ENCODE measurements at places on chromosomes 12 and 14.
A peak's percentile ranks its signal among the peaks of the same experiment; 100 is the strongest.

- DNase-seq, result no peak
Measured at GRCh38 chr14:77761205-77761931, 412 bp upstream of the SNW1 start.

GRCh38 chr12:67331828-67332227, 62.7 kb downstream of the CAND1 start:
- DNase-seq, result no peak

GRCh38 chr12:100229876-100230275, 29.3 kb downstream of the ACTR6 start:
- no peak for DNase-seq

DNA sequence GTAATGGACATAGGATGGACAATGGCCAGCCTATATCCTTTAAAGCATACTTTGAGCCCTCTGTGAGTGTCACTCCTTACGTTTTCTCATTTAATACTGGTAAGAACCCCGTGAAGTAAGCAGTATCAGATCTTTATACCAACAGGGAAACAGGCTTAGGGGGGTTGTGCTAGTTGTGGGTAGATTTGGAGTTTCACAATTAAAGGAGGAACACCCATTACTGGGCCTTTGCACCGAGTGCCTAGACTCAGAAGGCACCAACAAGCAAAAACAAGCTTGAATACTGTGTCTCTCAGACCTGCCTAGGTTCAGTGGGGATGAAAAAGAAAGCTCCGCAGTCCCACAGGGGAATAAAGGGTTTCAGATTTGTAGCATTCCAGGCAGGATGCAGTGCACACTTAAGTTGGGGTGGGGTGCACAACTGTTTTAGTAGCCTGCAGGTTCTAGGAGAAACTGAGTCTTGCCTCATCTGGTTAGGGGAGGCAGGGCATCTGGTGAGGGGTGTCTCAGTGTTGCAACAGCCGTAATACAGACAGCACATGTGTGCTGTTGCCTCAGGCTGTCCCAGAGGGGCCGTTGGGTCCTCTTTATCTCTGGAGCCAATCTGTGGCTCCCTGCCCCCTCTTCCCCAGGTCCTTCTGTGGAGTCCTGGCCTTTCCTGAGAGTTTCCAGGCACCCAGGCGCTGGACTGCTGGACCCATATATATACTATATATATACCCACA, 51.2 kb downstream of the IRAK3 start:
- no peak for DNase-seq

DNA sequence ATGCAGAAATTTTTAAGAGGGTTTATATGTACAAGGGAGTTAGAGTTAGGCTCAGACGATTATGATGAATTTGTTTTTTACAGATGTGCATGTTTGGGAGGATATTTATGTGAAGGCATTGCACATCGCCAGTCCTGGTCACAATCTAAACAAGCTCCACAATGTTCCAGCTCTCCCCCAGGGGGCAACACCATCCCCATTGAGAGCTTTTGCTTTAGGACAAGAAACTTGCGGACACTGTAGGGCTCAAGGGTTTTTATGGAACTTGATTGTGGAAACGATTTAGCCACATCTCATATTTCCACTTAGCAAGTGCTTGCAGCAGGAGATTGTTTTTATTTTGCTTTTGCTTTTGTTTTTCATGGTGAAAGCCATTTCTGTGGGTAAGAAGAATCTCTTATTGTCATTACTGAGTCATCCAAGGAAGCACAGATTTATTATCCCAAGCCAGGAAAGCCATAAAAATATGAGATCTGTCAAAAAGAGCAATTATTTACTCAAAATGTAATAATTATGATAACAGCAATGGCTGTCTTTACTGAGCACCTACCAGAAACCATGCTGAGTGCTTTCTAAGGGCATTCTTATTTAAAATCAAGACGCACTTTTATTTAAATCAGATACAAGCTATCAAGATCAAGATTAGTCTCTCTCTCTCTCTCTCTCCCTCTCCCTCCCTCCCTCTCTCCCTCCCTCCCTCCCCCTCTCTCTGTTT, 276.7 kb upstream of the SRRM4 start:
- no peak for DNase-seq

GRCh38 chr14:50875359-50876070, 3.7 kb downstream of the ABHD12B start:
- peak; percentile 61 for DNase-seq

DNA sequence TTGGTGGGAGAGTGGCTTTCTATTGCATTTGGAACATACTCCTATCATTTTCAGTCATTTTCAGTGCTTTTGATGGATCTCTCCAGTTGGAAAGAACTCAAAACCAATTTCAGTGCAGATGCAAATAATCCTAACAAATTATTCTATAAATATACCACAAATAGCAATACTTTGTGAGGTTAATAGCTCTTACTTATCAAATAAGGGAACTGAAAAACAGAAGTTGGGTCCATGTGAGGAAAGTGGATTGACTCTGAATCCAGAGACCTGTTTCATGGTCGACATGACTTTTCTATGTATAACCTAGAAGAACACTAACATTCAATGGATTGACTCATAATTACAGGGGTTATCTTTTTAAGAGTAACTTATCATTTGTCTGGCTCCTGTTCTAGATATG, 248.6 kb downstream of the EGLN3 start:
- no peak for DNase-seq

DNA sequence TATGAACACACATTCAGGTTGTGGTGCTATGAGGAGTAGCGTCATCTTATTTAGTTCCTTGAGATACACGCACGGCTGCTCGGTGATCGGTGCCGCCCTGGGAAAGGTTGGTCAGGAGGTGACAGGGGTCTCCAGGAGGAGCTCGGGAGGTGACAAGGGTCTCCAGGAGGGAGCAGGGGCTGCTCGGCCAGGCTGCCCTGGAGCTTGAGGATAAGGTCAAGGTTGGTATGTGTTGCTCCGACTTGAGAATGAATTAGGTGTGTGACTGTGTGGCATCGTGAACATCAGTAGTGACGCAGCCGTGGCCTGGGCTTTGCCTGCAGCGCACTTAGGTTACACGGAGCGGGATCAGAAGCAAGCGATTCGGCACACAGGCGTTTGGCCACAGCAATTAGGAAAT, 36.2 kb downstream of the CCDC92 start:
- DNase-seq, result no peak

GRCh38 chr12:21459474-21459873, 22.0 kb downstream of the PYROXD1 start:
- DNase-seq, result no peak

- DNase-seq, result no peak
Measured at GRCh38 chr12:102659200-102659911, 179.0 kb upstream of the IGF1 start.

GRCh38 chr12:50400104-50400637, 514 bp upstream of the LARP4 start:
- no peak for DNase-seq

GRCh38 chr12:116060764-116061163, 216.7 kb downstream of the MED13L start:
- DNase-seq, result peak; percentile 4

GRCh38 chr12:2616763-2617162, 178.0 kb upstream of the FKBP4 start:
- DNase-seq, result no peak

DNA sequence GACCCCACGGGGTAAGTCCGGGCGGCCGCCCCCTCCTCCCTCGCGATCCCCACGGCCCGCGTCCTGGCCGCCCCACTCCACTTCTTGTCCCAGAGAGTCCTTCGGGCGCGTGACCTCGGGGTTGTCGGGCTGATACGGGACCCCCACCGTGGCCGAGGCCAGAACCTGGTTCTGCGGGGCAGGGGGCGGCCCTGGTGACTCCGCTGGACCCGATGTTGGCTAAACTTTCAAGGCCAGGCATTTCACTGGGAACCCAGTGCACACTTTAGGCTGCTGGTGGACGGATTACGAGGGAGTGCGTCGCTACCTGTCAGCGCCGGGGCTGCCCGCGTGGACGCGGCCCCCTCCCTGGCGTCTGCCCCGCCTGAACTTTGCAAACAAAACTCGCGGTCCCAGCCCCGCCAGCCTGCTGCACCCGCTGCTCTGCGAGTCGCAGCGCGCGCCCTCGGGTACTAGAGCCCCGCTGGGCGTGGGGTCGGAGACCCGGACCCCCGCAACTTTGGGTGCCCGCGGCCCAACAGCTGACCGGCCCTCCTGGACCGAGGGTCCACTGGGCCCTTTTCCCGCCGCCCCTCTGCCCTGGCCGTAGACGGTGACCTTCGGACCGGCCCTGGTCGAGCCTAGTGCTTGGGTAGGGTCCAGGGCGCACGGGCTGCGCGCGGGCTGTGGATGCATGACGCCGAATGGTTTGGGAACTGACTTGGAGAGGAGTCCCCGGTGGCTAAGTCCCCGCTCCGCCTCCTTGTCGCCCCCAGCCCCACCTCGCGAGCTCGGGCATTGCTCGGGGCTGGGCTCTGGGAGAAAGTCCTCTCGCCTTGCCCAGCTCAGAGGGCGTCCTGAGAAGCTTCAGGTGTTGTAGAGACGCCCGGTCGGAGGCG, 624 bp downstream of the RIN3 start:
- DNase-seq, result no peak

DNA sequence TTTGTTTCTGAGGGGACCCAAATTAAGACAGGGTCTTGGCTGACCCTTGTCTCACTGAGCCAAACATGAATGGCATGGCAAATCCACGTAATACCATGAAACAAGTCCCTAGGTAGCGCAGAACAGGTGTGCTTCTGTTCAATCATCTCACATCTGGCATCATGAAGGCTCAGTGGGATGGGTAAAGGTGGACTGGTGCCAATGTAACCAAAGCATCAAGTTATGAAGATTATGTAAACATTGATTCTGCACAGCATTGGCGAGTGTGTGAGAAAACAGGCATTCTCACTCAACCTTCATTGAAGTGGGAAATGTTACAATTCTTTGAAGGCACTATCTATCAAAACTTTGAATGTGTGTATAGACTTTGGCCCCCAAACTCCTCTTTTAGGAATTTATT, 41.9 kb downstream of the PTGER2 start:
- no peak for DNase-seq

DNA sequence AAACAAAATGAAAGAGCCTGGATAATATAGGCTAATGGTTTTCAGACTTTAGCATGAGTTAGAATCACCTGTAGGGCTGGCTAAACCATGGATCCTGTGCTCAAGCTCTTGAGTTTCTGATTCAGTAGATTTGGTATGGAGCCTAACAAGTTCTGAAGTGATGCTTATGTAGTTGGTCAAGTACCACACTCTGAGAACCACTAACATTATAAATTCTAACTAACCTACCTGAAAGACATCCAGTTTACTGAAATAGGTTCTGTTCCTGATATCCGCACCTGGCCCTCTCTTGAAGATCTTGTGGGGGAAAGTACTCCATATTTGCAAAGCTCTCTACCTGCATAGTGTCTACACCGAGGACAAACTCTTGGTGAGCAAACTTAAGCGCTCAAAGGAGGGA, 59.4 kb upstream of the VSX2 start:
- no peak for DNase-seq

DNA sequence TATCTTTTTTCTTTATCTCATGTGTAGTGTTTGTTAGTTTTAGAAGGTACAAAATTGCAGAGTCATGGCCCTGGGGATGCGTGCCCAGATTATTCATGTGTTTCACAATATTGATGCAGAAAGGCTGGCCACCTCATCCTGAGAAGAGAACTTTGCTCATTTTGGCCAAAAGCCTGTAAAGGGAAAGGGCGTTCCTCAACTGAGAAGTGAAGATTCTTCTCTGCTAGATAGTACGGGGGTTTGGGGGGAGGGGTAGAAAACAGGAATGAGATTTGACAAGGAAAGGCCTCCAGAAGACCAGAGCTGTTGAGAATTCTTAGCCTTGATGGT, 1.7 kb downstream of the MGST1 start:
- no peak for DNase-seq

GRCh38 chr12:16884056-16884455, 278.1 kb upstream of the LMO3 start:
- peak; percentile 1 for DNase-seq

DNA sequence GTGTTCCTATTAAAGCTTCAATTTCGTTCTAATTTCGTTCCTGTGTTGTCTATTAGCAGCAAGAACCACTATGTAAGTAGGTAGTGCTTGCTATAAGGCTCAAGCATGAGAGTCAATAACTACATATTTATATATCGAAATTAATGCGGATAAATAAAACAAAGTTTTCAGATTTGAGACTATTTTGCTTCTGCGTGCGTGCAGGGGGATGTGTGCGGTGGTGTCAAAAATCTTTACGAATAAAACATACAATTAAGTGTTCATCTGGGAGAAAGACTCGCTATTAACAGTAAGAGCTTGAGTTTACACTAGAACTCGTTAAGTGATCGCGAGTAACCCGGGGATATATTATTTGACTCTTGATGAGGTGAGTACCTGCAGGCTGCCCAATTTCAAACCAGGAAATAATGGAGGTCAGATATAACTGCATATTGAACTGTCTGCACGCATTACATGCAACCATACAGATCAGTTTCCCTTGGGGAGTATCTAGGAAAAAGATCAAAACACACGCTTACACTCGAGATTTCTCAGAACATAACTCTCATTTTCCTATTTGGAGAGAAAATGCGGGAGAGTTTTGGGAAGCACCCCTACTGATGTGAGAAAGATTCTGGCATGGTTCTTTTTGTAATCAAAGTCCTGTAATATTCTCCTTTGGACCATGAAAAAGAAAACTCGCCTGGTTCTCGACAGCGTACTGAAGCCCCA, 813 bp downstream of the TWF1 start:
- DNase-seq, result no peak

- DNase-seq, result no peak
Measured at GRCh38 chr14:94224040-94224439, 49.9 kb downstream of the PPP4R4 start.

- no peak for DNase-seq
Measured at GRCh38 chr12:92416385-92416812, 270.8 kb upstream of the BTG1 start.

- DNase-seq, result peak; percentile 81
Measured at GRCh38 chr12:7108003-7108795, 815 bp downstream of the C1RL start.

DNA sequence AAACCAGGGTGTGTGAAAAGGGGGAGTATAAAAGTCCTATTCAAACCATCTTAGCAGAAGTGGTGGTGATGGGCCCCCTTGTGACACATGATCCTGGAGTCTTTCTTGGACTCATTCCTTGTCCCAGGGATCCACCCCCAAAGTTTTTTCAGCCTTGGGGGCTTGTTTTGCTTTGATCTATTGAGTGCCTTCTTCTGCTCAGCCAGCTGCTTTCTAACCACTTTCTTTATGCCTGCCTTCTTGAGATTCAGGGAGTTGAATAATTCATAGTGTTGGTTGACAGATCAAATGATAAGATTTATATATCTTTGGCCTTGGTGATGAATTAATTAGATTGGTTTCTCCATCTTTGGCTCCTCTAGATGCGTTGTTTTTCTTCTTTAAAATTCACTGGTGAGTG, 926.7 kb downstream of the DIO2 start:
- no peak for DNase-seq

- DNase-seq, result no peak
Measured at GRCh38 chr12:79486154-79486553, 204.6 kb downstream of the PAWR start.

DNA sequence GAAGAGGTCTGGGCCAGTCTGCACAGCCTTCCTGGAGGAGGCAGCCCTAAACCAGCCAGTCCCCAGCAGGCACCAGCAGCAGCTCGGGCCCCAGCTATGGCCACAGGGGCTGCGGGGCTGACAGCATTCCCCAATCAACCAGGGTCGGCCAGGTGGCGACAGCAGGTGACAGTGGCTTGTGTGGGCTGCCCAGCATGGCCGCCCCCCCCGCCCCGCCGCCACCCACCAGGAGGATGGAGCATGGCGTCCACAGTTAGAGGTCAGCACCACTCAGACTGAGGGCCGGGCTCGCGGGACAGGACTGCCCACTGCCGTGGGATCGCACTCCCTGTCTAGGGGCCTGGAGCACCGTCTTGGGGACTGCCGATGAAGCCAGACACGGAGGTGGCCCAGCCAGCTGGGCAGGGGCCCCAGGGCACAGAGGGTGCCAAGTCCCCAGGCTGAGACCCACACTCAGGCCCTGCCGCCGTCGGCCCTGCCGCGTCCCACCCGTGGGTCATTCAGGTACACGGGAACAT, 15.0 kb downstream of the AKT1 start:
- no peak for DNase-seq

Measured in GM19239 (cell line).